ENCODE measurements at places on chromosomes 4 and X.

- no peak for DNase-seq
These were observed 52.9 kb upstream of the HPF1 start for GRCh38 chr4:169810325-169811323.

DNA sequence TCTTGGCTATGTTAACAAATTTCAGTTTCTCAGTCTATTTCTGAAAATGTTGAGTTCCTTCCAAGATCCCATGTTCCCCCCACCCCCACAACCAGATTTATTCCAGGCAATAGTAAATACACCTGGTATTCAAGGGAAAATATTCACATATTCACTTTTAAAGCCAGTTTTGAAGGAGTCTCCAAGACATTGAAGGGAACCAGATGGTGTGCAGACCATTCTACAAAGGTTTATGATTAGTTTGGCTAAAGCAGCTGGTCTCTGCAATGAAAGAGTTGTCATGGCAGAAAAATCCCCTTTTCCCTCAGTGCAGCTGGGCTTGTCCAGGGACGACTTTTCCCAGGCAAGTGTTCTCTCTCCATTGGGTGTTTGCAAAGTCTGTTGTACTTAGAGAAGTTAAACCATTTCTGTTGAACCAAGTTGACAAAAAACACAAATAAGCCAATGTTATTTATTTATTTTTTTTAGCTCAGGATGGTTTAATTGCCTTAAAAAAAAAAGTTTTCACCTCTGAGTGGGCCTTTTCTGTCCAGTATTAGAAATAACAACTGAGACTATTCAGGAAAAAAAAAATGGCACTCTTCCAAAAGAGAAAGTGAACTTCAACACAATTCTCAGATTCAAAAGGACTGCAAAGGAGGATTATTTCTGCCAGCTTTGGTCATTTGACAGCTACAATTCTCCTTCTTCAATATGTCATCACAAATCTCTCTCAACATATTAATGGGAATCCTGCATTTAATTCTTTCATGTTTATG lies 410.6 kb downstream of the IL1RAPL1 start:
- DNase-seq = no peak

DNA sequence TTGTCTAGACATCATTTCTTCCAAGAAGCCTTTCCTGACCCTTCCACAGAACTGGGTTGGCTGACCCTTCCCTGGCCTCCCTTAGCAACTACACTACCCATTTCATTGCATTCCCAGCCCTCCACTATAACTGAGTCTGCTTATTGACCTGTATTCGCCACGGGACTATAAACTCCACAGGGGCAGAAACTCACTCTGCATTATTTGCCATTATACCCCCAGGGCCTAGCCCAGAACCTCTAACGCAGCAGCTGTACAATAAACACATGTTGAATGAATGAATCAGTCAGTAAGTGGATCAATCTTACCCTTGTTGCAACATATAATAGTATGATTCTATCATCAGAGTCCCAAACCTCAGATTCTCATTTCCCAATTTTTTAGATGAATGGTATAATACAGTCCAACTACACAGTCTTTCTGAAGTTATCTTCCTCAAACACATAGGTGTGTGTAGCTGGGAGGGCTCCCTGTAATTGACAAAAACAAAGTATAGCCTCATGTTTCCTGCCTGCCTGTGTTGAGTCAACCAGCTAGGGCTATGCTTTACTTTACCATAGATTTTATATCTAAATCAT lies 209.3 kb downstream of the CHIC2 start:
- DNase-seq = no peak

DNA sequence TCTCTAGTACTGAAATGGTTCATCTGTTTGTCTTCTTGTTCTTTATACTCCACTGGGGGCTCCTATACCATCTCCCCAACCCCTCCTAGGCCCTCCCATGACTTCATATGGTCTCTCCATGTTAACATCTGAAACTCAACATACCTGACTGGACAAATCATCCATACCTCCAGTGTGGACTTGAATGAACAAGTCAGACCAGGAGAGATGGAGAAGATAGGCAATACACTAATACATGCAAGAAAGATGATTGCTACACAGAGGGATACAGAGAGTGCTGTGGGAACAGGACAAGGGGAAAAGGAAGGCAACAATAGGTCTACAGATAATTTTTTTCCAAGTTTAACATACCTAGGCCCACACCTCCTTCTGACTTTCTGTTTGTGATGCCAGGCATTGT lies 175.1 kb downstream of the FHIP1A start:
- no peak for DNase-seq

DNA sequence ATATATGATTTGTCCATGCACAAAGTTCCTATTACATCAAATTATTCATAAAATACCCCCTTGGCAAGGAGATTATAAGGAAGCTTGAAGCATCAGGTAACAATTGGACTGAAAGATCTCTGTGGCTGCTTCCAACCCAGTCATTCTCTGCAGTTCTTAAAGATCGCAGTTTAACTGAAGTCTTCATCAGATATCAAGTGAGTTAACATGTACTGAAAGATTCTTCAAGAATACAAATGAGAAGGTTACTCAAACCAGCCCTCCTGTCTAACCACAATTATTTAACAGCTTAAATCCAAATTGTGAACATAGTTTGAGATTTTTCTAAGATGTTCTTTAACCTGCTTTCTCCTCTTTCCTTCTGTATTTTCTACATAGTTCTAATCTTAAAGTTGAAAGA lies 56.1 kb downstream of the SLC10A7 start:
- DNase-seq = no peak

- no peak for DNase-seq
These were observed 204.8 kb upstream of the NUDT6 start for GRCh38 chr4:123127218-123127617.

DNA sequence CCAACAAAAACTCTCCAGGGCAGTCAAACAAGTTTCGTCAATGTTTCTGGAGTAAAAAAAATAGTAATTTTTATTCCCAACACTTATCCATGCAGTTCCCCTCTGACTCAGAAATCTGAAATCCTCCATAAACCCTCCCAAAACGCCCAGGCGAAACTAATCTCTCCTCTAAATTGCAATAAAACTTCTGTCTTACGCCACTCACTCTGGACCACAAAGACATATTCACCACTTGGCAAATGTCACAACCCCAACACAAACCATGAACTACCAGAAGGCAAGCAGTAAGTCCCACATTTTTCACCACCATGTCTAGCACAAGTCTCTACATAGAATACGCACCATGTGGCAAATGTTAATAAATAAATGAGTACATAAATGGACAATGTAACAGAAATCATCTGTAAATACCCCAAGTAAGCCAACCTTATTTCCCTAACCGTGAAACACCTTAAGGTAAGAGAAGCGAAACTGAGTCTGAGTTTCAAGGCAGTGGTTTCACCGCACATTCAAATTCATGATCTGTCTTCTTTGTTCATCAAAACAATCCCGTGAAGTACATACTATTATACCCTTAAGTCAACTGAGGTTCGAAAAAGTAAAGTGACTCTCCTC lies 1.6 kb downstream of the PAPSS1 start:
- no peak for DNase-seq

DNA sequence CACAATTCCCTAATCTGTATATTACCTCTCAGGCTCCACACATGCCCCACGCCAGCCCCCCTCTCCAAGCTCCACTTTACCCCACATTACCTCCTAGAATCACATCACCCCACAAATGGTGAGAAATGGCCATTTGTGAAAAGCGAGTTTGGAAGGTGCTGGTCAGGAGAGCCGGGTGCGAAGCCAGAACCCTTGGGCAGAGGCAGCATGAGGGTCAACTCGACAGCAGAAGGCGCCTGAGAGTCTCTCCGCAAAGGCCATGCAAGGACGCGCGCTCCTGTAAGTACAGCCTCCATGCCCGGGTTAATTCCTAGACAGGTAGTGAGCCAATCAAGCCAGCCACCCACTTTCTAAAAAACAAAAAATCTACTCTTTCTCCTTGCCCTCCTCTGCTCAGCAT lies 42.4 kb downstream of the RHOXF2 start:
- no peak for DNase-seq

DNA sequence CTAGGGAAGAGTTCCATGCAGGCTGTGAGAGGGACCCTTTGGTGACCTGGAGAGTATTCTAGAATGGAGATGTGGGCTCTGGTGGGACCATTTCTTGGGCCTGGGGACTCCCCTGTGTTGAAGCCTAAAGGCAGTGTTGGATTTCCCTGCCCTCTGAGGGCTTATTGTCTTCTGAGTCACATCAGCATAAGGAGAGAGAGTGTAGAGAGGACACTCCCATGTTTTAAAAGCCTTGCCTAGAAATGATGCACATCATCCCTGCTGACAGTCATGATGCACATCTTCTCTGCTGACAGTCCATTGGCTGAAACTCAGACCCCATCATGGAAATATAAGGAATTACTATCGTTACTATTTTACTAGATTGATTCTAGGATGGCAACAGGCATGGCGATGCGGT lies 51.9 kb downstream of the FAM114A1 start:
- DNase-seq = no peak

Data from stimulated activated CD8-positive, alpha-beta memory T cell treated with anti-CD3 and anti-CD28 coated beads, Interleukin-2, amount 100 ng/mL, for 1 hour (primary cell).